ENCODE measurements at places on chromosomes 5 and 9. TPM values are rescaled to one million over a fixed set of nuclear protein-coding genes. Genes with fewer than 3 reads are reported as not detected.

The ISL1 gene
- 0.41 TPM for total RNA-seq

The SPINK1 gene
- total RNA-seq = not detected

The FOXD4 gene
- total RNA-seq = not detected

The FRMD3 gene
- total RNA-seq = 33.2 TPM
